ENCODE measurements at places on chromosomes 1 and 21.
A peak's percentile ranks its signal among the peaks of the same experiment; 100 is the strongest.

GRCh38 chr1:29414086-29414485, 177.8 kb downstream of the PTPRU start:
- DNase-seq, result no peak

DNA sequence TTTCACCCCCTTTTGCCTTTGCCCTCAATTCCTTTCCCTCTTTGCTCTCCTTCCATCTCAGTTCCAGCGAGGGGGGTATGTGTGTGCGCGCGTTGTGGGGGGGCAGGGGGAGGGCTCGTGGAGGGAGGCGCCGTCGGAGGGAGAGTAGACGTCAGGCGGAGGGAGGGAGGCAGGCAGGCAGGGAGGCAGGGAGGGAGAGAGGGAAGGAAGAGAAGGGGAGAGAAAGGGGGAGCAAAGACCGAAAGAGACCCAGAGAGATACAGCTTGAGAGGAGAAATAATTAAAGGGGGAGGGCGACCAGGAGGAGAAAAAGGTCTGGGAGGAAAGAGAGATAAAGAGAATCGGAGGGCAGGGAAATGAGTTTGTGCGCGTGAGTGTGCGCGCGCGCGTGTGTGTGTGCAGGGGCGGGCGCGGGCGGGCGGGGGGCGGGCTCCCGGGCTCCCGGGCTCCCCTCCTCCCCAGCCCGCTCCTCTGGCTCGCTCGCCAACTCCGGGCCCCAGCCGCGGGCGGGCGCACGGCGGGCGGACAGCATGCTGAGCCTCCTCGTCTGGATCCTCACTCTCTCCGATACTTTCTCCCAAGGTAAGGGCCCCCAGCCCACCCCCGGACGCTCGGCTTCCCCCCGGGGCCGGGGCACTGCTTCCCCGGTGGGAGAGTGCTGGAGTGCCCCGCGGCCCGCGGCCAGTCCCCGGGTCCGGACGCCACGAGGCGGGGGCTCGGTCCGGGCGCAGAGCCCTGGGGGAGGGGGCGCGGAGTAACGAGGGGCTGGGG, at the start of gene KIRREL1:
Gene KIRREL1 (plus strand): TSS at position 499 of the 771 bp plus-strand sequence. CDS start 32 bp downstream, at position 531.
- no peak for DNase-seq

GRCh38 chr1:104921525-104921924, 1171.8 kb downstream of the AMY1C start:
- DNase-seq, result no peak

DNA sequence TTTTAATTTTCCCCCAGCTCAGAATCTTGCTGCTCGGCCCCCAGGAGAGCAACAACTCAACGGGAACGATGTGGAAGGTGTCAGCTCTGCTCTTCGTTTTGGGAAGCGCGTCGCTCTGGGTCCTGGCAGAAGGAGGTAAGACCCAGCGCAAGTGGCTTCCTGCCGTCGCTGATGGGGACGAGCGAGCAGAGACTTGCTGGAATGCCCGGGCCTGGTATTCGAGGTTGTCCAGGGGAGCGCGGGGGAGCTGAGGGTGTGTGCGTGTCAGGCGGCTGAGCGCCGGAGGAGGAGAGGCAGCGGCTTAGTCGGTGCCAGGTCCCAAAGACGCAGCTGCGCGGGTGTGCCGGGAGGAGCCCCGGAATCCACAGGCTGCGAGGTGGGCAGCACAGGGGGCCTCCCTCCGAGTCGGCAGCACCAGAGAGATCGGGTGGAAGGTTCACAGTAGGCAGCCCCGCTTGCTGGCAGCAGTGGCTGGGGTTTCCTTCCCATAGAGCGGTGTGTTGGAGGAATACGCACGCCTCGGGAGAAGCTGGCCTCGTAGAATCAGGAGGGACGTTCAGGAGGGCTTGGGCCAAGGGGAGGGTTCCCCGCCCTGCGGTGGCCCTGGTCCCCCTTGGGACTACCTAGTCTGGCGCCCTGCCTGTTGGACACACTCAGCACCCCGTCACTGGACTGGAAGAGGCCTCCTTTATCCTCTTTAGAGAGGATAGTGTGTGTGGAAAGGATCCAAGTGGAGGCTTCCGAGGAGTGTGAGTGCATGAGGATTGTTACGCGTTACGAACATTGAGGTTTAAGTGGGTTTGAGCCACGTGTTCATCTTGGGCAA, 547 bp downstream of the PDPN start:
- DNase-seq, result peak; percentile 85

GRCh38 chr1:21700094-21700493, 30.9 kb upstream of the RAP1GAP start:
- DNase-seq, result no peak

DNA sequence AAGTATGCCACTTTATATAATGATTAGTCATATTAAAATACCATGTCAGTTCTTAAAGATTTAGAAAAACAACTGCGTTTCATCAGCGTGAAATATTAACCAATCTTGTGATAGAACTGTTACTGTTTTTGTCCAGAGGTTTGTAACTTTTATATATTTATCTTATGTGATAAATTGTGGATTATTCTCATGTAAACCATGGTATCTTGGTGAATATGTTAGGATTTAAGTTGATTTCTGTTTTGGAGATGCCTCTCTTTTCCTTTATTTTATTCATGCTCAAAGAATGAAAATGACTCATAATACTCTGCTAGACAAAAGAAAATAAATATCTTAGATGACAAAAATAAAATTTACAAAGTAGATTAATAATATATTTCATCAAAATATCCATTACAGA, 88.4 kb downstream of the ADGRL4 start:
- no peak for DNase-seq

DNA sequence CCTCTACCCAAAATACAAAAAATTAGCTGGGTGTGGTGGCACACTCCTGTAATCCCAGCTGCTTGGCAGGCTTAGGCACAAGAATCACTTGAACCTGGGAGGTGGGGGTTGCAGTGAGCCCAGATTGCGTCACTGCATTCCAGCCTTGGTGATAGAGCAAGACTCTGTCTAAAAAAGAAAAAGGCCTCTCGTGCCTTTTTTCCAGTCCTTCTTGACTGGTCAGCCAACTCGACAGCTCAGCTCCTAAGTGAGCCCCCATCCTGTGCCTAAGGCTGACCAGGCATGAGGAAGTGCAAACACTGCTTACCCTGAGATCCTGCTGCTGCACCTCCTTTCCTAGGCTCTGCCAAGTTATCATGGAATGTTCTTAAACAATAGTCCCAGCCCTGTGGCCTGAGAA, 10.1 kb upstream of the PROK1 start:
- DNase-seq, result peak; percentile 76

- DNase-seq, result no peak
Measured at GRCh38 chr1:35762141-35762540, 7.6 kb downstream of the CLSPN start.

GRCh38 chr1:47849005-47849521, 148.1 kb downstream of the TRABD2B start:
- DNase-seq, result no peak

DNA sequence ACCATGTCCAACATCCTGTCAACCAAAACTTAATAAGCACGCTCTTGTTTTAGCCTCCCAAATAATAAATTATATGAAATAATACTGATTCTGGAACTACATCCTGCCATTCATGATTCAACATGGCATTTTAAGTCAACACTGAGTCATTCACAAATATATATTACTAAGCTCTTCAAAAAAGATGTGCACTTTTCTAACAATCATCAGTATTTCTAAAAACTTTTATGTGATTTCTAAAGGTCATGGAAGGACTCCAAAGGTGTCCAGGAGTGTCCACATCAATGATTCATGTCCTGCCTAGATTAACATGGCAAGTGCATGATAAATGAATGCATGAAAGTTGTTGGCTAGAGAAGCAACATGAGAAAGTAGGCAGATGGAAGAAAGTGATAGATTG, 51.6 kb downstream of the NEGR1 start:
- DNase-seq, result no peak

GRCh38 chr1:231013391-231014015, 26.6 kb downstream of the FAM89A start:
- DNase-seq, result no peak

DNA sequence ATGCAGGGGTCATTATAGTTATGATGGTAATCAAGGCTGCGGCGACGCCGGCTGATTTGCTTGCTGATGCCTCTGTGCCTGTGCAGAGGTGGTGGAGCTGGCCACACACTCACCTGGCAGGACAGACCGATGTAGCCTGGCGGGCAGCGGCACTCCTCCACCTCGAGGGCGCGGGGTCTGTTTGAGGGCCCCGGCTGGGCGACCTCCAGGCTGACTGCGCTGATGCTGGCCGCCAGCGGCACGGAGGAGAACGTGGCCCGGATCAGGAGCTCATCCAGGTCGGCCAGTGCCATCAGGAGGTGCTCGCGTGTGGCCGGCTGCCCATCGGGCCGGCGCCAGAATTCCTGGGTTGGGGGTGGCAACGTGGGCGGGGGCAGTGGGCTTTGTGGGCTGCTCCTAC, 52.7 kb downstream of the LDLRAD2 start:
- no peak for DNase-seq

DNA sequence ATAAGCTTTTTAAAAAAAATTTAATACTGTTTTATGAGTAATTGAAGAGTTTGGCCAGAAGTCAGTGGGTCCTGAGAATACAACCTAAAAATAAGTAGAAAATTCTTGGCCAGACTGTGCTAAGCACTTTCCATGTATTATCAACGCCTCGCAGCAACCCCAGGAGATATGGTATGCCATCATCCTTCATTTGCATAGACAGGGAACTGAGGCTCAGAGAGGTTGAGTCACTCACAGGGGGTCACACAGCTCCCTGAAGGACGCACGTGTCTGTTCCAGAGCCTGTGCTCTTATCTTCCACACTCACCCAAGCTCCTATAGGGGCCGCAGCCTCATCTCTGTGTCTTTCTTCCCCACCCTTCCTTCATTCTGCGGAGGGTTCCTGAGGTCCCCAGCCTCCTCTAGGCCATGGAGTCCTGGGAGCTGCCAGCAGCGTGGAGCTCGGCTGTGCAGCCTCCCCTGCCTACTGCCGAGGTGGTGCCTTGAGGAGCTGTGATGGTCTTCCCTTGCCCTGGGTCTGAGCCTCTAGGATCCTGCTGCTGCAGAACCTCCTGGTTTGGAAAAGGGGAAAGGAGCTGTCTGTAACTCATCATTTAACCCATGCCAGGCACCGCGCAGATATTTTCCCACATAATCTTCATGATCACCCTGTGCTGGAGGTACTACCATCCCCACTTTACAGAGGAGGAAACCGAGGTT, 30.3 kb upstream of the ECE1 start:
- no peak for DNase-seq

DNA sequence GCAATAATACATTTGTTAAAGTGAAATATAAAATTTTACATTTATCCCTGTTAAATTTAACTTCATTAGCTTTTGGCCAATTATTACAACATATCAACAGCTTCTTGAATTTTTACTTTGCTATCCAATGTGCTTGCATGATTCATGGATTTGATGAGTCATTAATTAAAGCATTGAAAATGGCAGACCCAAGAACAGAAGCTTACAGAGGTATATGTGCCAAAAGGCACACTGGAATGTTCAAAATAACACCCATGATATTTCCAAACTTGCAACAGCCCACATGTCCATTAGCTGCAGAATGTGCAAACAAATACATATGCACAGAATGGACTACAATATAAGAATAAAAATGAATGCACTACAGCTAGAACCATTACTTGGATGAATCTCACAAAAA, 76.4 kb upstream of the MAN1A2 start:
- DNase-seq, result no peak

- DNase-seq, result no peak
Measured at GRCh38 chr1:231512147-231512698, 16.2 kb upstream of the TSNAX start.

DNA sequence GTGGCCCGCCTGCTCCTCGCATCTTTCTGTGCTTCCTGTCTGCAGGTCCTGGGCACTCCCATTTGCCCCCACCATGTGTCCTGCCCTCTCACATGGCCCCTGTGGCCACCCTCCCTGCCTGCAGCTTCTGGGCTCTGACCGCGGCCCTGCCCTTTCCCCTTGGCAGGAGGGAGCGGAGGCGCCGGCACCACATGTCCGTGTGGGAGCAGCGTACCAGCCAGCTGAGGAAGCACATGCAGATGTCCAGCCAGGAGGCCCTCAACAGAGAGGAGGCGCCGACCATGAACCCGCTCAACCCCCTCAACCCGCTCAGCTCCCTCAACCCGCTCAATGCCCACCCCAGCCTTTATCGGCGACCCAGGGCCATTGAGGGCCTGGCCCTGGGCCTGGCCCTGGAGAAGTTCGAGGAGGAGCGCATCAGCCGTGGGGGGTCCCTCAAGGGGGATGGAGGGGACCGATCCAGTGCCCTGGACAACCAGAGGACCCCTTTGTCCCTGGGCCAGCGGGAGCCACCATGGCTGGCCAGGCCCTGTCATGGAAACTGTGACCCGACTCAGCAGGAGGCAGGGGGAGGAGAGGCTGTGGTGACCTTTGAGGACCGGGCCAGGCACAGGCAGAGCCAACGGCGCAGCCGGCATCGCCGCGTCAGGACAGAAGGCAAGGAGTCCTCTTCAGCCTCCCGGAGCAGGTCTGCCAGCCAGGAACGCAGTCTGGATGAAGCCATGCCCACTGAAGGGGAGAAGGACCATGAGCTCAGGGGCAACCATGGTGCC, 249.1 kb downstream of the CACNA1E start:
- no peak for DNase-seq

DNA sequence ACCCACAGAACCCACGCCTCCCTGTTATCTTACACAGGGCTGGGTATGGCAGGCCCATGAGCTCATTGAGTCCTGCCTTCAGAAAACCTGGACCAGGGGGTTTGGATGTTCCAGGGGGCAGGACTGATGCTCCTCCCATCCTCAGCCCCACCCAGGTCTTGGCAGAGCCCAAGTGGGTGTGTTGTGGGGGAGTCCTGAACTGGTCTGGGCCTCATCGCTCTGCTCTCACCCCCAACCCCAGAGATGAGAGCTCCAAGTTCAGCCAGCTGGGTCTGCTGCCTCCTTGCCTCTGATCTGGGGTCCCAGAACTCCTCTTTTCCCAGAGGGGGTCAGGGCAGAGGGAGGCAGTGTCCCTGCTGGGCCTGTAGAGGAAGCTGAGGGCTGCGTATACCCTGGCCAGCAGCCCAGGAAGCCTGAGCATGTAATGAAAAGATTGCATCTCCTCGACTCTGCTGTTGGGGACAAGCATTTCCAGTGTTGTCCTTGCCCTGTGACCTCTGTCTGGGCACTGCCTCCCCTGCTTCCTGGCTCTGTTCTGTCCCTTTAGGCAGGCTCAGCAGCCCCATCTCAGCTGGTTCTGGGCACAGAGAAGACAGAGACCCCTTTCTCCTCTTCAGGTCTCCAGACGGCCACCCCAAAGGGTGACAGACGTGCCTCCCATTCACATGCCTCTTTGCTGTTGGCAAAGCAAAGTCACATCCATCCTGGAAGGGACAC, 54.7 kb upstream of the EPS8L3 start:
- DNase-seq, result no peak

DNA sequence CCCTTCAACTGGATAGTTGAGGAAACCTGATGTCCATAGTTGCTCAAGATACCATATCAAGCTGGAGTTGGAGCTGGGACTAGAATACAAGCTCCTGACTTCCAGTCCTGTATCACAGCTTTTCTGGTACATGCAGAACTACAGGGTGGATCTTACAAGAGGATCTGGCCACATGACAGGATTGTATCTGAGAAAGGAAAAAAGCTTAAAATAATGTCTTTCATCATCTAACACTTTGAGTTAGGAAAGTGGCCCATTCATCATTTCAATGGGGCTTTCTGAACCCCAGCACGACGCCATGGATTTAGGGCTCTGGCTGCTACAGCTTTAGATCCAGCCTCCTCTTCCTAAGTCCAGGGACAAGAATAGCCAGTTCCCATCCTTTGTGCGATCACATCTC, 46.9 kb downstream of the RASSF5 start:
- no peak for DNase-seq

All from posterior vena cava (tissue), 2 donors.